ENCODE measurements at places on chromosomes 1 and 21.

DNA sequence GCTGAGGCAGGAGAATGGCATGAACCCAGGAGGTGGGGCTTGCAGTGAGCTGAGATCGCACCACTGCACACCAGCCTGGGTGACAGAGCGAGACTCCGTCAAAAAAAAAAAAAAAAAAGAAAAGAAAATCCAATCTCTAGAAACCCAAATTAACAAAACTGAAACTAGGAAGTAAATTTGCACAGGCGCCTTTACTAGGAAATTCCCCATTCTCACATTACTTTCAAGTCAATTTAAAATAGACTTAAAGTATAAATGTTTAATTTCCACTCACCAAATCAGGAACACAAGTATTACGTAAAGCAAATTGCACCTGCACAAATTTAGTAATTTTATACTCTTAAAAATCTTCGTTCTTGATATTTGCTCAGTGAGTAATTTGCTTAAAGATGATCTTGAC lies 67.8 kb upstream of the BCAR3 start:
- no peak for DNase-seq

DNA sequence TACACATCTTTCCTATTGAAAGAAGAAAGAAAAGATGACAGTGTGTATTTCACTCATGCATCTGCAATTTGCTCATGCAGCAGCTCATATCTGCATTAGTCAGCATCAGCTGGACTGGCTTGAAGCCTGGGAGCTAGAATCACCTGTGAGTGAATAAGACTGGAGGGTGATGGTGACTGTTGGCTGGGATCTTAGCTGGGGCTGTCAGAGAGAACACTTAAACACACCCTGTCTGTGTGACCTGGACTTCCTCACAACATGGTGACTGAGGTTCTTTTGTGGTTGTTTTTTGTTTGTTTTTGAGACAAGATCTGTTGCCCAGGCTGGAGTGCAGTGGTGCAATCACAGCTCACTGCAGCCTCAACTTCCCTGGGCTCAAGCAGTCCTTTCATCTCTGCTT lies 24.9 kb downstream of the KLHDC7A start:
- DNase-seq: no peak

- no peak for DNase-seq
Measured at GRCh38 chr1:209569455-209570207, 13.9 kb upstream of the CAMK1G start.

DNA sequence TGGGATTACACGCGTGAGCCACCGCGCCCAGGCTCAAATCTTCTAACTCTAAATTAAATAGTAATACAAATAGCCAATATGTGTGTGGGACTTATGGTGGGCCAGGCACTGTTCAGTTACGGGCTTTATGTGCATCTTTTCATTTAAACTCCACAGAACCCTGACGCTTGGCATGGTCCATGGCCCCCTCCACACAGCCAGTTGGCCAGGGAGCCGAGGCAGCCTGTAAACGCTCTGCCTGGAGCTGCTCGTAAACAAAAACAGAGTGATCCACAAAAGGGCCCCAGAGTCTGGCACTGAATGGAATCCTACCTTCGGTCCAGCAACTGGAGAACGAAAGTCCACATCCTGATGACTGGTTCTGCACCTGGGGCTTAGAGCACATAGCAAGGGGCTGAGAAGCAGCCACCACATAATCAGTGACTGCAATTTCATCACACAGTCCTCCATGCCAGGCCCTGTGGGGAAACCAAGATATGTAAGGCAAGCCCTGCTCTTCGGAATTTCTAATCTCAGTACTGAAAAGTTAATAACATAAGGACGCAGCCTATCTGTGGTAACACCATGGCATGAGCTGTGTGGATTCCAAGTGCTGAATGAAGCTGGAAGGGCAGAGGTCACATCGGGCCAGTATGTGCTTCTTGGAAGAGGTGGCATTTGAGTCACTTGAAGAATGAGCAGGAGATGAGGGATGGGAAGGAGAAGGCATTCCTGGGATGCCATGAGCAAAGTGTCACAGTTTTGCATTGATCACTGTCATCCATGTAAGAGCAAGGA lies 13.5 kb upstream of the ADAMTSL4 start:
- no peak for DNase-seq

GRCh38 chr1:225488676-225489075 lies 60.8 kb upstream of the LBR start:
- DNase-seq: no peak

GRCh38 chr1:207495801-207496792 lies at the start of gene CR1:
TSS of gene CR1 (plus strand) at chr1:207496157. CDS start at chr1:207496268, 111 bp downstream.
- peak; percentile 75 for DNase-seq

GRCh38 chr1:228733576-228733975 lies 1.7 kb upstream of the RHOU start:
- DNase-seq: no peak

DNA sequence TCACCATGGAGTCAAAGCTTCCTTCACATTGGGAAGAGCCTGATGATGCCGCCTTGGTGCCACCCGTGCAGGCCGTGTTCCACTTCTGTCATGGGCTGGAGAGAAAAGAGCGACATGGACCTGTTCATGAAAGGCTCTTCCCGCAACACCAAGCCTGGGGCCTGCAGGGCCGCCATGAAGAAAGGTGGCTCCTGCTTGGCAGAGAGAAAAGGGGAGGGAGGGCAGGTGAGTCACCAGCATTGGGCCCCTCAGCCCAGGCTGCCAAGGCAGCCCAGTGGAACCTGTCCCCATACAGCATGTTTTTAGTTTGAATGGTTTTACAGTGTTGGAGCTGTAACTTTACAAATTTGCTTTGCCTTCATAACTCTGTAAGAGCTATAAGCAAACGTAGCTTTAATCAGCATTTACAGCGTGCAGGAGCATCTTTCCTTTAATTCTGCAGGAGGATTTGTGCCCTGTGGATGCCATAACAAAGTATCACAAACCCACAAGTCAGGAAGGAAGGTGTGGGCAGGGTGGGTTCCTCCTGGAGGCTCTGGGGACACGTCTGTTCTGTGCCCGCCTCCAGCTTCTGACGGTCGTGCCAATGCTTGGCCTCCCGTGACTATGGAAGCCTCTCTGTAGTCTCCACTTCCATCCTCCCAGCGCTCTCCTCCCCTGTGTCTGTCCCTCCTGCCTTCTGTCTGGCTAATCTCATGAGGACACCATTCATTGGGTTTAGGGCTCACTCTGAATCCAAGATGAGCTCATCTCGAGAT lies 49.1 kb downstream of the RIPK4 start:
- DNase-seq: no peak

DNA sequence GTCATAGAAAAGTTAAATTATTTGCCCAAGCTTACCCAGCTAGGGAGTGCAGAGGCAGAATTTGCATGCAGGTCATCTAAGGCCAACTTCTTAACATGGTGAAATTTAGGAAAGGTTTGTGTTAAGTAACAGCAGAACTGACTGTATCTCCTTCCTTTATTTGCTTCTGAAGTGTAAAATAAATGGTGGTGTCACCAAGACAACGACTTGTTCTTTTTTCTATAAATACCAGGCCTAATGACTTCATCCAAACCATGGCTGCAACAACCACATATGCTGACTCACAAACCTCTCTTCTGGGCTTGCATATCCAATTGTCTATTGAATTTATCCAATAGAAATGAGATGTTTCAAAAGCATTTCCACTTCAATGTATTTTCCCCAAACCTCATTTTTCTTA lies 19.1 kb downstream of the COL24A1 start:
- no peak for DNase-seq

- no peak for DNase-seq
Measured at GRCh38 chr1:234881893-234882771, 246.5 kb downstream of the TOMM20 start.

- no peak for DNase-seq
Measured at GRCh38 chr1:25517476-25518394, 25.7 kb upstream of the LDLRAP1 start.

DNA sequence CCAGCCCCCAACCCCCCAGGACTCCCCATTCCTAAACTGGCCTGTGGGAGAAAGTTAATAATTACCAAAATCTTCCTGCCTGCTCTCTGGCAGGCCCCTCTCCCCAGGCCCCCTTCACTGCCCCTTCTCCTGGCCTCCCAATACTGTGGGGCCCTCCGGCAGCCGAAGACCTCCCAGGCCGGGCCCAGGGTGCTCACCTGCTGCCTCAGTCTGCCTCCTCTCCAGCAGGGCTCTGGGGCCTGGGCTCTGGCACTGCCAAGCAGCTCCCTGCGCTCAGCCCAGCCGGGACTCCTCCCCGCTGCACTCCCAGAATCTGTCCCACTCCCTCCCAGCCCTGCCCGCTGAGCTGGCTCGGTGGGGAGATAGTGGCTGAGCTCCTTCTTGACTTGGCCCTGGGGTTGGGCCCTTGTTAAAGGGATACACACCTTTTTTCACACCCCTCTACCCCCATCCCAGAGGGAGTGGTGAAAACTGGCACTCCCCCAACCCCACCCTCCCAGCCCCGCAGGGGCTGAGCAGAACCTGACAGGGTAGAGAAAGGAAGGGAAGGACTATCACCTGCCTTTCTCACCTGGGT lies at the start of gene S100A16:
S100A16 (minus strand) TSS at position 383 of the 577 bp plus-strand sequence. CDS start 4,986 bp downstream, outside the sequence.
- DNase-seq: peak; percentile 71

GRCh38 chr1:64881281-64881680 lies 85.1 kb downstream of the JAK1 start:
- no peak for DNase-seq

- DNase-seq: no peak
Measured at GRCh38 chr1:221778125-221778524, 36.2 kb upstream of the DUSP10 start.

DNA sequence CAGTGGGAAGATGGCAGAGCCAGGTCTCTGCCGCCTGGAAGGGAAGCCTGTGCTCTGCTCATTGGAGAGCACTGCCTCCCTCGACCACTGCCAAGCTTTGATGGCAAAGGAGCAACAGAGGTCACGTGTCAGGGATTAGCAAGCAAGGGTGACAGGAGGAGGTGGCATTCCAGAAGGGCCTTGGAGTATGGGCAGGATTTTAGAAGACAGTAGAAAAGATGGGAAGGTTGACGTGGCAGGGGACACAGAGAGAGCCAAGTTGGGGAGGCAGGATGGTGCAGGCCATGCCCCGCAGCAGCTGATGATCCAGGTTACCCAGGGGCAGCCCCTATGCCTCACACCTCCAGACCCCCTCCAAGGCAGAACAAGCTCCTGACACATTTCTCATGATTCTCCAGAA lies 21.9 kb upstream of the LBR start:
- no peak for DNase-seq

DNA sequence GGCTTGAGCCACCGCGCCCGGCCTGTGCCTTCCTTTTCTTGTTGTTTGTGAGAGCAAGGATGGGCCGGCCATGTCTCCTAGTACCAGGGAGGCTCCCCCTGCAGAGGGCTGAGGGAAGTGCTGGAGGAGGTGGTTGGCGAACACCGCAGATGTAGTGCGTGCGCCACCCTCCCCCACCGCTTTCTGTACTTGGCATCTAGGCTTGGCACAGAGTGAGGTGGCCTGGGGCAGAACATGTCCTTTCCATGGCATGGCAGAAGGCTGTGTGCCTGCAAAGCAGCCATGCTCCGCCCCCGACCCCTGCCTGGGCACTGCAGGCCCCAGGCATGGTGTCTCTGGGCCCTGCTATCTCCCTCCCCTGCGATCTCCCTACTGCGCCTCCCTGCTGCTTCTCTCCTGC lies 30.7 kb downstream of the ALPL start:
- DNase-seq: no peak

- no peak for DNase-seq
Measured at GRCh38 chr1:26950602-26951001, 9.7 kb downstream of the KDF1 start.

- DNase-seq: no peak
Measured at GRCh38 chr1:182087304-182087703, 25.8 kb upstream of the ZNF648 start.

DNA sequence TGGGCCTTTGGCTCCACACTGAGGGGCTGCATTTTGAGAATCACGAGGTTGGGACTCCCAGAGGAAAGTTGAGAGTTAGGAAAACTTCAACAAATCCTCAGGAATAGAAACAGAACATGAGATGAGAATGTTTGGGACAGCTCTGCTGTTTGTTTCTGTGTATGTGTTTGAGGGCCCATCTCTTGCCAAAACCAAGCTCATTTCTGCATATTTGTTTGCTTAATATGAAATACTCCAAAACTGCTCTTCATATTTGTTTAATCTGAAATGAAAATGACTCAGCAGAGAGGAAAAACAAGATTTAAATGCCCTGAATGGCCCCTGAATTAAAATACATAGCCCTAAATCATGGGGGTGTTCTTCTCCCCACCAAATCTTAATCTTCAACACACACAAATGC lies 78.1 kb downstream of the DDR2 start:
- DNase-seq: no peak

DNA sequence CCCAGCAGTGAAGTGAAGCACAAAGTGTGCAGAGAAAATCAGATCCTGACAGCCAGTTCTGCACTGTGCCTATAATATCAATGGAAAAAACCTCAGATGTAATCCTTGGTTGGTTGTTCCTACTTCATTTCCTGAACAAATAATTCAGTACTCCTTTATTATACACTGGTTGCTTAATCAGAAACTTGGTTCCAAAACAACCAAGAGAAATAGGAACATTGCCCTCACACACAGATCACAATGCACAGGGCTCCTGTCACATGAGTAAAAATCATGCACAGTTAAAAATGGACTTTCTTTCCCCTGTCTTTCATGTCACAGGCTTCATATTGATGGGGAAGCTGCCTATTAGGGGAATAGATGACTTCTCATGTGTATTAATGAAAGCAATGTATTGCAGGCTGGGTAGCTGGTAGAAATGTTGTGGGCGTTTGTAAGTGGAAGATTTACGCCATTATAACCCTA lies 9.7 kb downstream of the DNASE2B start:
- no peak for DNase-seq

DNA sequence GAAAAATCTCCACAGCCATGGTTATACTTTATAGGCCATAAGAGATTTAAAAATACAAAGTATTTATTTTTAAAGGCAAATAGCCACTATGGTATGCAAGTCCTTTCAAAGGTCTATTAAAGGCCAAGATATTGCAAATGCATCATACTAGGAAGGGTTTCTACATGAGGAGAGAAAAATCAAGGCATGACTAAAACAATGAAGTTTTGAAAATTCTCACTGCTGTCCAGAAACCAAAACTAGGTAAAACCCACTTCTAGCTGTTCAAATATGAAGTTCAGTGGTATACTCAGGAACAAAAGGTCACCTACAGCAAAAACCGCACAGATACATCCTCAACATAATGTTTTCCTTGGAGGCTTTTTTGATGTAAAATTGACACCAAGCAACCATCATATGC lies 75.0 kb downstream of the EPS15 start:
- DNase-seq: no peak

GRCh38 chr1:2249559-2249906 lies 21.4 kb downstream of the SKI start:
- DNase-seq: no peak

GRCh38 chr1:245292553-245292952 lies 137.8 kb downstream of the KIF26B start:
- no peak for DNase-seq

GRCh38 chr1:208059409-208060001 lies 148.6 kb upstream of the CD34 start:
- no peak for DNase-seq

DNA sequence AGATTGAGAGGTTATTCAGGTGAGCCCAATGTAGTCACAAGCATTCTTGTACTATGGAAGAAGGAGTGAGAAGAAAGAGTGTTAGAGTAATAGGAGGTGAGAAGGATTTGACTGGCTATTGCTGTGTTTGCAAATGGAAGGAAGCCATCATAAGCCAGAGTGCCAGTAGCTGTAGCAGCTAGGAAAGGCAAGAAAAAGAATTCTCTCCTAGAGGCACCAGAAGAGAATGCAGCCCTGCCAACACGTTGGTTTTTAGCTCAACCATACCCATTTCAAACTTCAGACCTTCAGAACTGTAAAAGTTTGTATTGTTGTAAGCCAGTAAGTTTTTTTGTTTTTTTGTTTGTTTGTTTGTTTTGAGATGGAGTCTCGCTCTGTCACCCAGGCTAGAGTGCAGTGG lies 8.9 kb upstream of the IL12RB2 start:
- no peak for DNase-seq

- DNase-seq: no peak
Measured at GRCh38 chr1:79220509-79220908, 214.0 kb upstream of the ADGRL4 start.

Data from right kidney (tissue), 9 donors.